ENCODE measurements at places on chromosomes 13 and 19.

GRCh38 chr13:39201180-39201579, 162.9 kb downstream of the NHLRC3 start:
- DNase-seq: no peak

- no peak for DNase-seq
Observed at GRCh38 chr19:30428092-30428680, 56.0 kb downstream of the ZNF536 start.

DNA sequence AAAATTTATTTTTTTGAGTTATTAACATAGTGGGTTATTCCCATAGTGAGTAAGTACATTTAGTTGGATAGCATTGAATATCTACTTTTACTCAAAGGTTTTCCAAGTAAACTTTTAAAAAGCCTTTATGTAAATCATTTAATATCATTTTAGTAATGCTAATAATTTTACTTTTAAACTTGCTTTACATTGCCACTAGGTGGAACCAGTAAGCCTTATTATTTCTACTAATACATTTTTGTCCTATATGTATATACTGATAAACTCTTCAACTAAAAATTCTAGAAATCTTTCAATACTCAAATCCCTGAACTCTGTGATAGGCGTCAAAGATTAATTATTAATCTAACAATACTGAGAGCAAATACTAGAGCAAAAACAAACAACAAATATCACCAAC, 1709.2 kb upstream of the PCDH20 start:
- DNase-seq: no peak

DNA sequence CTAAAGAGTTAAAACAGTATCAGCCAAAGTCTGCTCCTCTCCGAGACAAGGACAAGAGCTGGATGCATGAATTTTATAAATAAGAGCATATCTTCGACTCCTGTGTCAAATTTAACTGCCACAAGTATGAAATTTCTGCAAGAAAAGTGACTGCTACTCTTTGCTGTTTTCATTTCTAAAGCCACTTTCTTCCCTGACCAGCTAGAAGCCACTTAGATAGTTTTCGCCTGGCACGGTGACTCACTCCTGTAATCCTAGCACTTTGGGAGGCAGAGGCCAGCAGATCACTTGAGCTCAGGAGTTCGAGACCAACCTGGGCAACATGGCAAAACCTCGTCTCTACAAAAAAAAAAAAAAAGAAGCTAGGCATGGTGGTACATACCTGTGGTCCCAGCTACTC, 61.3 kb downstream of the ENOX1 start:
- no peak for DNase-seq

DNA sequence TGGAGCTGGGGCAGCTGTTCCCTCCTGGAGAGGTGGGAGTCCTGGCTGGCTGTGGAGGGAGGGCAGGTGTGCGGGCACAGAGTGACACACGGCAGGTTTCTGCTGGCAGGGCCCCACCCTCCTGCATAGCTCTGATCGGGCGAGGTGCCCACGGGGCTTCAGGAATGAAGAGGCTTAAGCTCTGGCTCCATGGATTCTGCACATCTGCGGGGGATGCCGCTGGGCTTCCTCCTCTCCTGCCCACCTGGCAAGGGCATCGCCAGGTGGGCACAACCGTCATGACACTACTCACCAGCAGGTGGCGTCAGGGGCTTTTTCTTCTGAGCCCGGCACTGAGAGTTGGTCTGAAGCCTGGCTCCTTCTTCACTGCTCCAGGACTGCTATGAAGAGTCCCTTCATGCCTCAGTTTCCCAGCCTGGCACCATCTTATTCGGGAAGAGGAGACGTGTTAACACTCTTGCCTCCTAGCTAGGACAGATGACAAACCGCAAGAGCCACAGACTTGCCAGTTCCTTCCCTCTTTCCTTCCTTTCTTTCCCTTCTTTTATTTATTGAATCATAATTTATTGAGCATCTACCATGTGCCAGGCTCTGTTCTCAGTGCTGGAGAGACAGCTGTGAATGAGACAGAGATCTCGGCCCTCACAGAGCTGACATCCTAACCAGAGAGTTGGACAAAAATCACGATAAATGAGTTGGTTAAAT, 15.2 kb upstream of the PAK4 start:
- DNase-seq: peak; percentile 92

DNA sequence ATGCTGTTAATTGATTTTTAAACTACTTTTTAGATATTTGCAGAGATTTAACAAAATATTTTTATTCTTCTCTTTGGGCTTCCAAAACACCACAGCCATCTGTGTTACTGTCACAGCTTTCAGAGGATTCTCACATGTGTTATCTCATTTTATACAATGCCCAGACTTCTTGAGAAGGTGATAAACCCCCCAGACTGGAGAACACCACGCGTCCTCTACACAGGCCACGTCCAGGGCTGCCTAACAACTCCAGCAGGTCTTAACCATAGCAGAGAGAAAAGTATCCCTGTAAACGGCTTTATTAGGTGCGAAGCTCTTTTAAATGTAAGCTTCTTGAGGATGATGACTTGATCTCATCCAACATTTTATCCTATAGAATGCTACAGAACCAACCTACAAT, 2.0 kb downstream of the GPR183 start:
- no peak for DNase-seq

DNA sequence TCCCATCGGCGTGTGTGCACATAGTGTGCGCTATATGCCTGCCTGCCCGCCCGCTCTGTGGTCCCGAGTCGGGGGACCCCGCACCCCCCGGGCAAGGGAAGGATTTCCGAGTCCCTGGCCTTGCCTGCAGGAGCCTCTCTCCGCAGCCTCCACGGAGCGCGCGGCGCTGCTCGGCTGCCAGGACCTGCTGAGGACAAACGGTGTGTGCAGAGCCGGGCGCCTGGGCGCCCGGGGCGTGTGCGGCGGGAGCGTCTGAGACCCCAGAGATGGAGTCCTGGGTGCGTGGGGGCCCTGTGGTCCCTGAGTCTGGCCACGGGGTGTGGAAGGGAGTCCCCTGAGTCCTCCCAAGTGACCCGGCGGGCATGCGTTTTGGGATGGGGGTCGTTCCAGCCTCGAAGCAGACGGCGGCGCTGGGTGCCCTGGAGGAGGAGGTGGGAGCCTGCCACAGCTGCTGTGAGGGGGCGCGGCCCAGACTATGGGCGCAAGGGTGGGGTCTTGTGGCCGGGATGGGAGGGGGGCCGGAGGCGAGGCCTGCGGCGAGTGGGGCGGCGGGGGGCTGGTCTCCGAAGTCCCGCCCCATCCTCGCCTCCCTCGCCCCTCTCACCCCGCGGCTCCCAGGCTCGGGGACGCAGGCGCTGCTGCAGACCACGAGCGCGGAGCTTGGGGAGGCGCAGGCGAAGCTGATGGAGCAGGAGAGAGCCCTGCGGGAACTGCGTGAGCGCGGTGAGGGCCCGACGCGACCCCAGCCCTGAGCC, 25.3 kb downstream of the CLEC4M start:
- no peak for DNase-seq

GRCh38 chr13:71625694-71626093, 241.3 kb downstream of the DACH1 start:
- DNase-seq: no peak

- DNase-seq: no peak
Observed at GRCh38 chr13:39451860-39452301, 151.1 kb downstream of the LHFPL6 start.

DNA sequence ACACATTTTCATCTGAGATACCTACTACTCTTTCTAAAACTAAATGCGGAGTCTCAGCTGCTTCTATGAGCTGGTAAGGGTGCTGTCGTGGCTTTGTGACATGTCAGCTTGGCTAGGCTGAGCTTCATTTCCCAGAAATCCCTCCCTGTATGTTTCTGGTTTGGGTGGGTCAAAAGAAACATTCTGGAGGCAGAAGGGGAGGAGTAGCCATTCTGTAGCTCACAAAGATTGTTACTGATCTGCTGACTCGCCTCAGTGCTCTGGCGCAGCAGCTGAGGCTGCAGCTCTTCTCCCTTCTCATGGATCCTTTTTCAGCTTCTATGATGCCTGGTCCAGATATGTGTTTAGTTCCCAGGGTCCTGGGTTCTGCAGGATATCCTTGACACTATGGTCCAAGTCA, 114.7 kb downstream of the RAP2A start:
- no peak for DNase-seq

GRCh38 chr19:49437231-49437630, 4.1 kb downstream of the SLC17A7 start:
- no peak for DNase-seq

GRCh38 chr13:27556109-27556508, 64.2 kb downstream of the LNX2 start:
- DNase-seq: no peak

DNA sequence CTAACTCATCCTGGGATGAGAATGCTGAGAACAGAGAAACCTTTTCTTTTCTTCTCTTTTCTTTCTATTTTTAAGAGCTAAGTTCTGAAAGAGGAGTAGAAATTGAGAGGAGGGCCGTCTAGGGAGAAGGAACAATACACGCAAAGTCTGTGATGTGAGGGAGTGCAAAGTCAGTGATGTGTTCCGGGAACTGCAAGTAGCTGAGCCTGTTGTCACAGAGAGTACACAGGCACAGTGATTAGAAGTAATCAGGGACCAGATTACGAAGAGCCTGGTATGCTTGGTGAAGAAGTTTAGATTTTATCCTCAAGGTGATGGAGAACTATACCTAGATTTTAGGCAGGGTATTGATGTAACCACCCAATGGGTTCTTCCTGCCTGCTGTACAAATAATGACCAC, 32.0 kb upstream of the CXCL17 start:
- no peak for DNase-seq

DNA sequence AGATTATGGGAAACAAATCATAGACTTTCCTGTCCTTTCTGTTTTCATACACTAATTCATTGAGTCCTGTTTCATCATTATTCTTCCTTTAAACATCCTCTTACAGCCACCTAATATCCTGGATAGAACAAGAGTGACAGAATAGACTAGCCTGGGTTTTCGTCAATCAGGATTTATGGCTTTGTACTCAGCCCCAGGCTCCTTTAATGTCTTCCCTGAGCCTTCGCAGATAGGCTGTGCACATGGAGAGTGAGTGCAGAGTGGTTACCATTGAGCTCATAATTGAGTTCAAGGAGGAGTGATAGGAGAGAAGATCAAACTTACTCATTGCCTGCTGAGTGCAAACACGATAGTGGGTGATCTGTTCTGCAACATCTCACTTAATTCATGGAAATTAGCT, 304.9 kb downstream of the TDRD3 start:
- no peak for DNase-seq

- no peak for DNase-seq
Observed at GRCh38 chr19:56689198-56689597, 17.6 kb upstream of the ZNF835 start.

DNA sequence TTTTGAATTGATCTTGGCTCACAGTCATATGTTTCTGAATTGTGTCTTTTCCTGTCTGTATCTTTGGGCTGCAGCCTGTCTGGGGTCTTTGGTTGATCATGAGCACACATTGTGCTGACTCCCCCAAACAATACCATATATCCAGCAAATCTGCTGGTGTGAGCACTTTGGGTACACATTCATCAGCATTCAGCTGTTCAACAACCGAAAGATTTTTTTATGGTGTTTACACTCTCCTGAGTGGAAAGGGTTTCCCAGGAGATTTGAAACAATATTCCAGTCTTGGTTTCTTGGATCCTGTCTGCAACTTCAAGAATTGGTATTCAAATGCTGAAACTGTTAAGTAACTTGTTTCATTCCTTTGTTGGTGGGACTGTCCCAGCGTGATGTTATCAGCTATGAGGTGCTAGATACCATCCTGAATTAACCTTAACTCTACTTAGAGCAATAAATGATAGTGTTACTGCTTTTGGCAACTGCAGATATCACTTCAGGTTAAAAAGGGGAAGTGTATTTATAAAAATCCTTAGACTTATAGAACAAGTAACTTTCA, 78.4 kb upstream of the DIAPH3 start:
- DNase-seq: no peak

DNA sequence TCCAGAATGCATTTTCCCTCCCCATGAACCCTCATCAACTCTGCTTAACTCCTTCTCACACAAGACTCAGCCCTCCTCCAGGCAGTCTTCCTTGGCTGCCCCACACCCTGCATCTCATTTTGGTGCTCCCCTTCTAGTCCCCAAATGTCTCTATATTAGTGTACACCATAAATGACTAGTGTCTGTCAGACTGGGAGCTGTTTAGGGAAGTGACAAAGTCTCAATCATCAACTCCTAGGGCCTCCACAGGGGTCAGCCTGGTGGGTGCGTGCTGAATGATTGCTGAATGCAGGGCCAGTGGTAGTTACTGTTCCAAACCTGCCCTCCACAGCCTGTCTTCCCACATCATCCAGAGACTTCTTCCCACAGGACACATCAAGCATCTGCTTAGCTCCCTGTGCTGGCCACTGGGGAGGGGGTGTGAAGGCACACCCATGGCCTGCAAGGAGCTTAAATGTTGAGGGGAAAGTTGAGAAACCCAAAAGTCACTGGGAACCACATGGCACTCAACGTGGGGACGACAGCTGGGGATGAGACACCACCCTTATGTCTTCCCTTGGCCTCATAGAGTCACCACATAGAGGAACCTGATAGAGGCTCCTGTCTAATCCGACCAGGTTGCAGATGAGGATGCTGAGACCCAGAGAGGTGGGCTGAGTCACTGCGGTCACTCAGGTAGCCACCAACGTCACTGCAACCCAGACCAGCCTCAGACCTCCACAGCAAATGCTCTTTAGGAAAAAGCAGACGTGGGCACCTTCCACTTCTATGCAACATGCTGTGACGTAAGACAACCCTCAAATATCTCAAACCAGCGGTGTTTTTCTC, 79.3 kb upstream of the TM9SF2 start:
- DNase-seq: no peak

GRCh38 chr13:102141625-102142472, 260.0 kb downstream of the FGF14 start:
- DNase-seq: no peak

- no peak for DNase-seq
Observed at GRCh38 chr19:13844130-13844631, 32.8 kb upstream of the NANOS3 start.

DNA sequence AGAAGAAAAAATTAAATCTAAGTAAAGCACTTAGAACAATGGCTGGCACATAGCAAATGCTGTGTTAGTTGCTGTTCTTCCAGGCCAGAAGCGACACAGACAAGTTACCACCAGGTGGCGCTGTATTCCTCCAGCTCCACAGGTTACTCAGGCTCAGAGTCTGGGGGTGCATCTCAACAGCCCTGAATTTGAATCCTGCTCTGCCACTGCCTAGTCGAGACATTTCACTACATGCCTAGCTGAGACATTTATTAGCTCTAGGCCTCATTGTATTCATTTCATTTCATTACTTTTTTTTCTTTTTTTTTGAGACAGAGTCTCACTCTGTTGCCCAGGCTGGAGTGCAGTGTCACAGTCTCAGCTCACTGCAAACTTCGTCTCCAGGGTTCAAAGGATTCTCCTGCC, 16.4 kb upstream of the CYP2B6 start:
- peak; percentile 84 for DNase-seq

- DNase-seq: no peak
Observed at GRCh38 chr13:81326913-81327312, 986.0 kb upstream of the SPRY2 start.

DNA sequence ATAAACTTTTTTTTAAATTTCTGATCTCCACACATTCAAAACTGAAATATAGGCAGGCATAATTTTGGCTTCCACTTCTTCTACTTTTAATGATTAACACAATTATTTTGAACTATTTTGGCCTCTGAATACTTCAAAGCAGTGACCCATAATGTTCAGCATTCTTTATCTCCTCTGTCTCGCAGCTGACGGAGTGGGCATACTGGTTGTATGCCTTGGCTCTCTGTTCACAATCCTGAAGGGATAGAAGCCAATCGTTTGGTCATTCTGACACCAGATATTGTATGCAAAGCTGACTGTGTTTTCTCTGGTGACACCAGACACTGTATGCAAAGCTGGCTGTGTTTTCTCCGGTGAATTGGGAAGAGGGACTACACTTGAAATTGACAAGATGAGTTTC, 833.0 kb downstream of the EFNB2 start:
- no peak for DNase-seq

Measured in H1 (cell line).